ENCODE measurements at places on chromosomes 1 and 21.

GRCh38 chr1:202084791-202085681 lies 37.7 kb upstream of the GPR37L1 start:
- DNase-seq, result no peak

- no peak for DNase-seq
These were observed 124.0 kb downstream of the CNIH3 start for GRCh38 chr1:224739997-224740684.

GRCh38 chr21:33552093-33552998 lies 9.5 kb downstream of the SON start:
- no peak for DNase-seq

- no peak for DNase-seq
These were observed 150.4 kb upstream of the ZC3H11B start for GRCh38 chr1:219763321-219763720.

DNA sequence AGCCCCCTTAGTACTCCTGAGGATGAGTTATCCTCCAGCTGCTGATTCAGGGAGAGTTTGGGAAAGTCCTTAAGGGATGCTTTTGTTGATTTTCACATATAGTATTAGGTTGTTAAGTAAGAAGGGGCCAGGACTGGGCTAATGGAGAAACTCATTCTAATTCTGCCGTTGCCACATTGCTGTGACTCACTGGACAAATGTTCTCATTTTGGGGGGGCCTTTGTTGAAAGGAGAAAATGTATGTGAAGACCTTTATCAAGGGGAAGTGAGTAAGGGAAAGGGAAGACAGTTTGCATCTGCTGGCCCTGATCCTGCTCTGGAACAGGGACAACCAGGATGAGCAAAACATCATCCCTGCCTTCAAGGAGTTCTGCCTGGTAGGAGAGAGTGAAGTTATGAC lies 123.2 kb upstream of the FGGY start:
- DNase-seq, result no peak

DNA sequence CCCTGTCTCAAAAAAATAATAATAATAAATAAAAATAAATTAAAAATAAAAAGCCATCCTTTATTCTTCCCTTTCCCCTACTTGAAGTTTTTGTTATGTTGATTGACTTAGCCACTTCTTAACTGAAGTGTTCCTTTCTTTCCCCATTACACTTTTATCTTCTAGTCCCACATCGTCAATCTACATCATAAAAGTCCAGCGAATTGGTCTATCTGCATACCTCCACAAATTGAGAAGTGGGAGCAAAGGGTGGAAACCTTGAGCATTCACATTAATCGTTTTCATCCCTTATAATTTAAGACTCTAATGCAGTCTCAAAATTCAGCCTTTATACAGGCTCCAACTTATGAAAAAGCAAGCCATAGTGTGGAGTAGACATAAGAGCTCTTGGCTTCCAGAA lies 6.5 kb upstream of the ZYG11A start:
- DNase-seq, result no peak

GRCh38 chr1:244710474-244711062 lies 57.6 kb downstream of the DESI2 start:
- DNase-seq, result no peak

DNA sequence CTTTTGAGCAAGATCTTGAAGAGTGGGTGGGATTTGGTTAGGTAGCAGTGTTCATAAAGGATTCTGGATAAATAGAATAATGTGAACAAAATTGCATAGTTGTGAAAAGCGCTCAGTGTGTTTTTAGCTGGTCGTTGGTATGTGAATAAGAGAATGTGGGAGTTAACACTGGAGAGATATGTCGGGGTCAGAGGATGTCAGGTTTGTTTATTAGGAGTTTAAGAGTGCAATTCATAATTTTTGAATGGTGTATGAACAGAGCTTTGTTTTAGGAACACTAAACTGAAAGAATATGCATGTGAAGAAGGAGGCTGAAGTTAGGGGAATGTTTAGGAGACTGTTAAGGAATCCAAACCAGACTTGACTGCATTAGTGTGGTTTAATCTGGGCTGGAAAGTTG lies 9.4 kb downstream of the USP16 start:
- no peak for DNase-seq

DNA sequence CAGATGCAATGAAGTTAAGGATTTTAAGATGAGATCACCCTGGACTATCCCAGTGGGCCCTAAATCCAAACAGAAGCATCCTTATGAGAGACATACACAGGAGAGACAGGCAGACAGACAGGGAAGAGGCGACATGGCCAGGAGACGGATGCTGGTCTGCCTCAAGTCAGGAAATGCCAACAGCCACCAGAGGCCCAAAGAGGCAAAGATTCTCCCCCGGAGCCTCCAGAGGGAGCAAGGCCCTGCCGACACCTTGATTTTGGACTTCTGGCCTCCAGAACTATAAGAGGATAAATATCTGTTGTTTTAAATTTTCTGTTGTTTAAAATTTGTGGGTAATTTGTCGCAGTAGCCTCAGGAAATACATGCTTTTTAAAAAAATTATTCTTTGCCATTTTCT lies 116.4 kb downstream of the GLIS1 start:
- no peak for DNase-seq

DNA sequence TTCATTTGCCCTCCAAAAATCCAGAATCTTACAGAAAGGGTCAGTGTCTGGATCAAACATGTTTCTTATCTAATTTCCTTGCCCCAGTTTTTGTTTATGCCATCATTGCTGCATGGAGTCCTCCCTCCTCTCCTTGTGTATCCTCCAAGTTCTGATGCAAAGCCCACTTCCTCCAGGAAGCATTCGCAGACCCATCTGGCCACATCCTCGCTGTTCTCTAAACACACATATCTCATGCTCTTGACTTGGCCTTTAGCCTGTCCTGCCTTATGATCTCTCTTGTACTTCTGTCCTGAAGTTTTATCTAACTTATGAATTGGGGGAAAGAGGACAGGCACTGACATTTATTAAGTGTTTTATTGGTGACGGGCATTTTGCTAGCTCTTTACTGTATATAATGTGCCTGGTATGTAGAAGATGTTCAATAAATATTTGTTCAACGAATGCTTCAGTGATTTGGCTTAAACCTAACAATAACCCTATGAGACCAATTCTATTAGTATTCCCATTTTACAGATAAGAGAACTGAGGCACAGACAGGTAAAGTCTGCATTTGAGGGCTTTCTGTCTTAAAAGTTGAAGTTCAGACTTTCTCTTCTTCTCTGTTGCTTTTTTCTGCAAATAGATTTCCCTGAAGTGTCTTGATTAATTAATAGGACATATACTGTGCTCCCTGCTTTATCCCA lies 19.2 kb upstream of the ID3 start:
- no peak for DNase-seq

DNA sequence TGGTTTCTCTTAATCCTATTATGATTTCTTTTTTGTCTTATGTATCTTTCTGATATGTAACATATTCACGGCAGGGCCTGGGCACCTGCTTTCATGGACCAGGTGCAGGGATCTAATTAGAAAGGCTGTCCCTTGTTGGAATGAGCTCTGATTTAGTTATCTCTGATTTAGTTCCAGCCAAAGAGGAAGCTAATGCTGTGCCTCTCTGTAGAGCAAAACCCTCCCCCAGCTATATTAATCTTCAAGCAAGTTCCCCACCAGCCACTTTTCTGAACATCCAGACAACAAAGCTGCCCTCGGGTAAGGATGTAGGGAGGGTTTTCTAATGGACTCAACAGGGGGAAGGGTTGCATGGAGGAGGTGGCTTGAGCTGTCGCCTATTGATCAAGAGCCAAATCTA lies 6.1 kb downstream of the TSACC start:
- no peak for DNase-seq

DNA sequence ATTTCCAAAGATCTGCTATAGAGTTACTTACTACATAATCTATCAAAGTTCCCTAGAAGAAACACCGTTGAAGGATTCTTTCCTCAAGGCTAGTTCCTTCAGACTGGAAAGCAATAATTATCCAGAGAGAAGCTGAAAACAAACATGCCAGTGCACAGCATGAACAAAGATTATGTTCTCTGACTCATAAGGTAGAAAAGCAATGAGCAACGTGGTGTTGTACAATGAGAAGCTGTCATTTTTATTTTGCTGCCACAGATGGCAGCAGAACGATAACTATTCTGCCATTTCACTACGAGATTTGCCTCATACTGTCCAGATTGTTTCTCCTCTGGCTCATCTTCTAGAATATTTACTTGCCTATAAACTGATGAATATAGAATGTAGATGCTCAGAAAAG lies 10.7 kb downstream of the EXTL2 start:
- DNase-seq, result no peak

DNA sequence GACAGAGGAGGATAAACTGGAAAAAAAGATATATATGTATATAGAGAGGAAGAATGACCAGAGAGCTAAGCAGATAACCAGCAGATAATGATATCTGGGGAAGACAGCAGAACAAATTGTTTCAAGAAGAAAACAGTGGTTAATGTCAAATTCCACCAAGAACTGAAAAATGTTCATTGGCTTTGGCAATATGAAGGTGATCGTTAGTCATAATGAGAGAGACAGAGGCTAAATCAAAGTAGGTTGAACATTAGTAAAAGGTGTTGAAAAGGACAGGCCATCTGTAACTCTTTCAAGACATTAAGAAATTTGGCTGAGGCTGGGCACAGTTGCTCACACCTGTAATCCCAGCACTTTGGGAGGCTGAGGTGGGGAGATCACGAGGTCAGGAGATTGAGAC lies 25.3 kb upstream of the CR2 start:
- no peak for DNase-seq

DNA sequence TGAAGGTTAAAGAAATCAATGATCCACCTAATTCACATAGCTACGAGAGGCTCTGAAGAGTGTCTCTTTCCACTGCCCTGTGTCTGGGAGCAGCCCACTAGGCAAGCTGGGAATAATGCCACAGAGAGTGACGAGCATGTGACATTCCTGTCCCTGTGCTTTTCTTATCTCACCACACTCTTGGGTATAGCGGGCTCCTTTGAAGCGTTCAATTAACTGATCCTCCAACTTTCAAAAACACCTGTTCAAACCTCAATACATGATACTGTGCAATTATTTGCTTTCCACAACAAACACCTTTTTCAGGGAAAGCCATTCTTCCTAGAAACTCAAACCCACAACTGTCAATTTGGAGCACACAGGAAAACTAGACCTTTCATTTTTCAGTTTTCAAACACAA lies 43.4 kb downstream of the PLPP3 start:
- DNase-seq, result no peak

GRCh38 chr21:41929248-41929647 lies 24.6 kb downstream of the C2CD2 start:
- no peak for DNase-seq

DNA sequence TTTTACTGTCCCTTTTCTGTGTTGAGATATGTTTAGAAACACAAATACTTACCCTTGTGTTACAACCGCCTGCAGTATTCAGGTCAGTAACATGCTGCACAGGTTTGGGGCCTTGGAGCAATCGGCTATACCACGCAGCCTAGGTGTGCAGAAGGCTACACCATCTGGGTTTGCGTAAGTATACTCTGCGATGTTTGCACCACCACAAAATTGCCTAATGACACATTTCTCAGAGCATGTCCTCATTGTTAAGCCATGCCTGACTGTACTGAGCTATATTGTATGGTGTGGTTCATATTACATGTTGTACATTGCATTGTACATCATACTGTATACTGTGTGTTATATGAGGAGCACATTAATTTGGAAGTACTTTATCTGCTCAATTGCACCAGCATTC lies 247.4 kb downstream of the RHOU start:
- DNase-seq, result no peak

DNA sequence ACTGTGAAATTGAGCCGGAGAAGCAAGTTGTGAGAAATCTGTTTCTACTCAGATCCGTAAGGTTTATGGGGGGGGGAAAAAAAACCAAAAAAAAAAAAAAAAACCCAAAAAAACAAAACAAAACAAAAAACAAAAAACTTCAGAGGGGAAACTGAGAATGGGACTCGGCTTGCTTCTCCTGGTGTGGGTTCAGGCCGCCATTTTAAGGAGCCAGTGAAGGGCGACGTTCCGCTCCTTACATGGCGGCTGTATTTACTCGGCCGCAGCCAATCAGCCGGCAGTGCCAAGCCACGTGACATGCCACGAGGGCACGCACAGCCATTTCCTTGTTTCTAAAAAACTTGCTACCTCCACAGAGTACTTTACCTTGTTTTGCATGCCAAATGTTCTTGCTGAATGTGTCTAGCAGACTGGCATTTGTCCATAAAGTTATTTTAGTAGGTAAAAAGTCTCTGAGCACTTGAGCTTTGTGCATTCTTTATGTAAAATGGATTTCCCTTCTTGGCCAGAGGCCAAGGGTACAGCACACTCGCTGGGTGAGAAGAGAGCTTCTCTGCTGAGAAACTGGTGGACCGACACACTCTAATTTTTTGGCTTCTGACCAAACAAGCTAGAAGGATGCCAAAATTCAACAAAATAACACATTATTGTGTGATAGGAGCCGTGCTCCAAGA lies 101.8 kb downstream of the NFIA start:
- DNase-seq, result no peak

GRCh38 chr1:237911911-237912310 lies 21.2 kb upstream of the ZP4 start:
- DNase-seq, result no peak

- DNase-seq, result no peak
These were observed 618 bp upstream of the SERTAD4 start for GRCh38 chr1:210231846-210232510.

DNA sequence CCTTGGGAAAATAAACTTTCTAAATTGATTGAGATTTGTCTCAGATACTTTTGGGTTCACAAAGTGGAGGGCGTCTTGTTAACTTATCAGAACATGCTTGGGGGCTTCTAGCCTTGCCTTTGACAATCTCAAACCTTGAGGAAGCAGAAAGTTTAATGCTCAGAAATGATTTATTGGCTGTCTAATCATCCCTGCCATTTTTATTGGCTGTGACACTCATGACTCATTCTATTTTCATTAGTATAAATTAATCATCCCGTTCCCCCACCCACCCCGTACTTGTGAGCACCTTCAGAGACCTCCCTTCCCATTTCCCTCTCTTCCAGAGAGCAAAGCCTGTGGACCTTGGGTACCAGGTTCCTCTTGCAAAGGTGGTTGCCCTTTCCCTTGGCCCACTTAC lies 87.1 kb downstream of the FGGY start:
- DNase-seq, result no peak

- no peak for DNase-seq
These were observed 40.9 kb downstream of the PTPN14 start for GRCh38 chr1:214510477-214510876.

DNA sequence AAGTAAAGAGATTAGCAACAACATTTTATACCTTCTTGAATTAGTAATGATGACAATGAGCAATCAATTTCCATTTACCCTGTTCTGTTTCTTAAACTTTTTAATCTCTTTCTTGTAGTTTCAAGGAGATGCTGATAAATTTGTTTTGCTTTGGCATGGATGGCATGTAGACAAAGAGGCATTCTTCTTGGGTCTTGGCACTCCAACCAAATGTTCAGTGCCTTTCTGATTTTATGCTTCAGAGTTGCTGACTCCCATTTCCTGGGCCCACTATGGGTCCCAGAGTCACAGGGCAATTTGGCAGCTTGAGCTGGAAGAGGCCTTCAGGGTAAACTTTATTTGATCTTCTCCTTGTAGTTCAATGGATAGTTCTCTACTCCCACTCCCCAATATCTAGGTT lies 42.1 kb upstream of the OSBPL9 start:
- DNase-seq, result no peak
